ENCODE measurements at places on chromosomes 5 and 9. TPM values are rescaled to one million over a fixed set of nuclear protein-coding genes. Genes with fewer than 3 reads are reported as not detected.

- no peak for DNase-seq
- H3K4me3 ChIP-seq, result no peak overlapping the region
- H3K27me3 ChIP-seq, result no peaks in the 10 kb centered on the region
These were observed 11.4 kb upstream of the SLC45A2 start for GRCh38 chr5:33995865-33996264.

DNA sequence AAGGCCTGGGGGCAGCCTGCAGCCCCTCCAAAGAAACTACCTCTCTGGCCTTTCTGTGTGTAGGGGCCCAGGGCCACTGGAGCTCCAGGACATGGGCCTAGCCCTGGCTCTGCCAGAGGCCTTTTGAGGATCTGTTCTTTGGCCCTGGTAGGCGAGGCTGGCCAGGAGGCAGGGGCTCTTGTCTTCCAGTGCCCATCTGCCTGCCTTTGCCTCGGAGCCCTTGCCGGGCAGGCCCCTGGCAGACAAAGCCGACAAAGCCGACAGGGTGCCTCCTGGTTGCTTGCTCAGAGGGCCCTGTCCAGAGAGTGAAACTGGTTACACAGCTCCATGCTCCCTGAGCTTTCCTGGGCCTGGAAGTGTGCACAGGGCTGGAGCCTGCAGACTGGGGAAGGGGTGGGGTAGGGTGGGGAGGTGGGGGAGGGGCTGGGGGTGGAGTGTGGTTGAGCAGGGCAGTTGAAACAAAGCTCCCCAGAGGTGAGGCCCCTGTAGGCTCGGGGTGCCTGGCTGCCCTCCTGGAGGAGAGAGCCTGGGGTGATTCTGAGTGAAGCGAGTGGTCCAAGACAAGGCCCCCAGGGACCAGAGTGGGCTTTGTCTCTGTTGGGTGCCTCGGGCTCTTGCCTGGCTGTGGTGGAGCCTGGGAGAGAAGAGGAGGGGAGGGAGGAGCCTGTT is 29.3 kb downstream of the PTPA start:
- peaks cover 67% of the 10 kb centered on the region for H3K4me1 ChIP-seq
- DNase-seq, result peak; percentile 37
- H3K27ac ChIP-seq, result peak overlapping the region; percentile 100
- H3K27me3 ChIP-seq, result no peaks in the 10 kb centered on the region
- H3K36me3 ChIP-seq, result no peaks in the 10 kb centered on the region
- peak overlapping the region; percentile 34 for H3K4me3 ChIP-seq

DNA sequence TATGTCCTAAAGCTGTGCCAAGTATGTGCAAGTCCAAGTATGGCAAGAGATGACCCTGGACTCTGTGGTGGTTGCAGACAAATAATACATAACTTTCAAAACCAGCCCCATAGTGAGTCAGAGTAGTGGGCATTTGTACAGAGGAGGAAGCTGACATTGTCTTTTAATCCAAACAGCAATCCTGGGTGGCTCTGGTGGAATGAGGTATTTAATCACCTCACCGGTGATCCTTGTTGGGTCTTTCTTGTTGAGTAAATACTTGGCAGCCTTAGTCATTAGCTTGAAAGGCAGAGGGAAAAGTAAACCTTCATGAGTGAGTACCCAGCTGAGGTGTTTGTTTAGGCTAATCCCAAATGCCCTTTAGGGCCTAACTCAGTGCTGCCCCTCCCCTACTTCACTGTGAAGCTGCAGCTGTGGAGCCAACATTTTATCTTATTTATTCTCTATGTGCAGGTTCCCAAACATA is 148.7 kb upstream of the SLC12A2 start:
- no peak overlapping the region for H3K4me3 ChIP-seq
- peaks cover 10% of the 10 kb centered on the region for H3K4me1 ChIP-seq
- H3K36me3 ChIP-seq, result no peaks in the 10 kb centered on the region
- no peak overlapping the region for H3K27ac ChIP-seq
- peak; percentile 77 for DNase-seq
- H3K27me3 ChIP-seq, result no peaks in the 10 kb centered on the region

DNA sequence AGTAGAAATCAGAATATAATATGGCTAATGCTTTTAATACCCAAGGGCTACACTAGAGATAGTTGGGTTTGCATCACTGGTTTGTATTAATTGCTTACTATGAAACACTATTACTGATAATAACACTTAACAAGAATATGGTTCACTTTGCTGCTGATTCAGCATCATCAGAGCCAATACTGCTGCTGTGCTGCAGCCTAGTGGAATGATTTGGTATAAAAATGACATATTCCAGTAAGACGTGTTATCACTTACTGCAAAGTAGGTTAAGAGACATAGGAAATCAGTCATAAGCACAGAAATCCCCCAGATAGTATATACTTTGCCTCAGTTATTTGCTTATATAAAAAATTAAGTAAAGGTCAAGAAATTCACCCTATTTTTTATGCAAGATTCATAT is 2.8 kb downstream of the CDH10 start:
- peak; percentile 30 for DNase-seq
- no peak overlapping the region for H3K4me3 ChIP-seq
- H3K27me3 ChIP-seq, result no peaks in the 10 kb centered on the region
- H3K27ac ChIP-seq, result no peak overlapping the region
- no peaks in the 10 kb centered on the region for H3K36me3 ChIP-seq

- no peaks in the 10 kb centered on the region for H3K27me3 ChIP-seq
- no peaks in the 10 kb centered on the region for H3K4me1 ChIP-seq
- H3K4me3 ChIP-seq, result no peak overlapping the region
- DNase-seq, result no peak
These were observed 2217.4 kb upstream of the WWC1 start for GRCh38 chr5:166073901-166074581.

- H3K27ac ChIP-seq, result no peak overlapping the region
- peaks cover 3% of the 10 kb centered on the region for H3K27me3 ChIP-seq
- peaks cover 16% of the 10 kb centered on the region for H3K4me1 ChIP-seq
- no peak for DNase-seq
- H3K4me3 ChIP-seq, result no peak overlapping the region
These were observed 24.0 kb downstream of the TRIP13 start for GRCh38 chr5:916441-917293.

DNA sequence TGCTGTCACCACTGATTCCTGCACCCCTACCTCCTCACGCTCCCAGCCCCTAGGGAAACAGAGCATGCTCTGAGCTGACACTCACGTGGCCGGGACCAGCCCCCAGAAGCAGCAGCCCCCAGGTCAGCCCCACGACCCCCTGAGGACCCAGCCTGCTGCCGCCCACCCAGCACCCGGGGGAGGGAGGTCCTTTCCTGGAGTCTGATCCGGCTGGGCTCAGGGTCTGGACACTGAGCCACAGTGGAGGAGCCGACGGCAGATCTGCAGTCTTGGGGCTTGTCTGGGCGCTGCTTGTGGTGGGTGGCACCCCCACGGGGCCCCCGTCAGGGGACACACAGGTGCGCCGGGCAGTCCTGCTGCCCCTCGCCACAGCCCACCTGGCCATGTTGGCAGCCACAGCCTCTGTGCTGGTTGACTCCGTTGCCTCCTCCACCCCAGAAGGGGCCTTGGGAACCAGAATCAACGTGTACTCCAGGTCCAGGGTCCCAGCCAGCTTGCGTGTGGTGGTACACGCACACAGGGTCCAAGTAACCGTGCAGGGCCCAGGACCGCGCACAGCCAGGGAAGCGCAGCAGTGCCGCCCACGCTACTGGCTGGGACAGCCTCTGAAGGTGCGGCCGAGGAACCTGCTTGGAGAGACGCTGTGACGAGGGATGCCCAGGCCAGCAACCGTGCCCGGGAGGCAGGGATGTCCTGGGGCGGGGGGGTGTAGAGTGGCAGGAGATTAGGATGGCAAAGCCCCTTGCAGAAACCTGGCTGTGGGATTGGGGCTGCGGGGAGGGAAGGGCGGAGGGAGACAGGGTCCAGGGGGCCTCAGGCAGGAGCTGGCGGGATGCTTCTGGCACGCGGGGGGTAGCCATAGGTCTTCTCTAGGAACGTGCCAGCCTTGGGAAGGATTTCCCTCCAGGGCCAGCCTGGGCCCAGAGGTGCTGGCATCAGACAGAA is 3.5 kb downstream of the DNLZ start:
- DNase-seq, result no peak
- no peak overlapping the region for H3K27ac ChIP-seq
- H3K4me1 ChIP-seq, result peaks cover 30% of the 10 kb centered on the region
- H3K4me3 ChIP-seq, result no peak overlapping the region
- no peaks in the 10 kb centered on the region for H3K36me3 ChIP-seq
- no peaks in the 10 kb centered on the region for H3K27me3 ChIP-seq

- H3K27ac ChIP-seq, result peak overlapping the region; percentile 71
- no peaks in the 10 kb centered on the region for H3K36me3 ChIP-seq
- peaks cover 7% of the 10 kb centered on the region for H3K4me1 ChIP-seq
- H3K27me3 ChIP-seq, result no peaks in the 10 kb centered on the region
These were observed 18.3 kb downstream of the ASPN start for GRCh38 chr9:92463984-92464383.

DNA sequence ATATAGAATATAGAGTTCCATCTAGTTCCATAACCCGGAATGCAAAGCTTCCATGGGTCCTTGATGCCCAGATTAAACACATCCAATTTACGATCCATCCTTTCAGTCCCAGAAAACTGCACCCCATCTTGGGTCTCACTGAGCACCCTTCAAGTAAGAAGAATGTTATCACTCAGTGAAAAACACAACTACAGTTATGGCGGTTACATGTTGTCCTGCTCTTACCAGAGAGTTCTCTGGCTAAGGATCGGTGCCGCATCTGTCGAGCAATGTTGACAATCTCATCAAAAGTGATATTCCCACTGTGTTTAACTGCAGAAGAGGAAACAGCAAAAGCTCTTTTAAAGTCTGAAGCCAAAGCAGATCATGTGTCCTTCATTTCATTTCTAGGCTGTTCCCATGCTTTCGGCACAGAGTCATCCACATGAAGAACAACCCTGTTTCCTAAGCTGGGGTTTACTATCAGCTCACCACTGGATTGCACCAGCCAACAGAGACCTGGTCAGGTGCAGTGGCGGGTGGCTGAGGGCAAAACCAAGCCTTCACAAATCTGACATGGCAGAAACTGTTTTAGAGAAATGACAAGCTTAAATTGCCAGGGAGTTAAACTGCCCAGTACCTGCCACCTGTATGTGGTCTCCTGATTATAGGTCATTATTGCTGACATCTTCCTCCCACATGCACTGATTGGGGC is 2.9 kb downstream of the RPL12 start:
- peaks cover 27% of the 10 kb centered on the region for H3K4me1 ChIP-seq
- H3K27me3 ChIP-seq, result no peaks in the 10 kb centered on the region
- peak overlapping the region; percentile 16 for H3K27ac ChIP-seq
- DNase-seq, result no peak
- H3K4me3 ChIP-seq, result peak overlapping the region; percentile 78

- no peaks in the 10 kb centered on the region for H3K27me3 ChIP-seq
- H3K4me1 ChIP-seq, result peaks cover 36% of the 10 kb centered on the region
- H3K36me3 ChIP-seq, result no peaks in the 10 kb centered on the region
- DNase-seq, result peak; percentile 59
- peak overlapping the region; percentile 92 for H3K27ac ChIP-seq
These were observed 2.9 kb downstream of the EDIL3 start for GRCh38 chr5:84381502-84382362.

GRCh38 chr9:9949978-9950377 is 662.8 kb downstream of the PTPRD start:
- no peaks in the 10 kb centered on the region for H3K4me1 ChIP-seq
- no peaks in the 10 kb centered on the region for H3K36me3 ChIP-seq
- H3K27me3 ChIP-seq, result no peaks in the 10 kb centered on the region
- peak overlapping the region; percentile 61 for H3K27ac ChIP-seq
- no peak overlapping the region for H3K4me3 ChIP-seq

- H3K27me3 ChIP-seq, result peaks cover 3% of the 10 kb centered on the region
- no peak overlapping the region for H3K27ac ChIP-seq
- DNase-seq, result no peak
- H3K36me3 ChIP-seq, result no peaks in the 10 kb centered on the region
- no peaks in the 10 kb centered on the region for H3K4me1 ChIP-seq
These were observed 92.9 kb downstream of the ANKRD18A start for GRCh38 chr9:38527503-38527902.

- H3K27ac ChIP-seq, result no peak overlapping the region
- H3K36me3 ChIP-seq, result no peaks in the 10 kb centered on the region
- peak; percentile 70 for DNase-seq
- no peaks in the 10 kb centered on the region for H3K27me3 ChIP-seq
- no peak overlapping the region for H3K4me3 ChIP-seq
These were observed 273.7 kb upstream of the PIK3R1 start for GRCh38 chr5:67941614-67942401.

DNA sequence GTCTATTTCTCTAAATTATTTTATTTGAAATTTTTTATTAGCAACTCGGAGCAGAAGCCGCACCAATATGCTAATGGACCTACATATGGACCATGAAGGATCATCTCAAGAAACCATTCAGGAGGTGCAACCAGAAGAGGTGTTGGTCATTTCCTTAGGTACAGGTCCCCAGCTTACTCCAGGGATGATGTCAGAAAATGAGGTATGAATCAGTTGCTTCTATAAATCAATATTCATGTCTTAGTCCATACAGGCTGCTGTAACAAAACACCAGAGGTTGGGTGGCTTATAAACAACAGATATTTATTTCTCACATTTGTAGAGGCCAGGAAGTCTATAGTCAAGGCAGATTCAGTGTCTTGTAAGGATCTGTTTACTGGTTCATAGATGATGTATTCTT is 50.8 kb downstream of the GAPVD1 start:
- H3K4me1 ChIP-seq, result no peaks in the 10 kb centered on the region
- peaks cover 15% of the 10 kb centered on the region for H3K36me3 ChIP-seq
- H3K27ac ChIP-seq, result no peak overlapping the region
- DNase-seq, result no peak
- no peak overlapping the region for H3K4me3 ChIP-seq

DNA sequence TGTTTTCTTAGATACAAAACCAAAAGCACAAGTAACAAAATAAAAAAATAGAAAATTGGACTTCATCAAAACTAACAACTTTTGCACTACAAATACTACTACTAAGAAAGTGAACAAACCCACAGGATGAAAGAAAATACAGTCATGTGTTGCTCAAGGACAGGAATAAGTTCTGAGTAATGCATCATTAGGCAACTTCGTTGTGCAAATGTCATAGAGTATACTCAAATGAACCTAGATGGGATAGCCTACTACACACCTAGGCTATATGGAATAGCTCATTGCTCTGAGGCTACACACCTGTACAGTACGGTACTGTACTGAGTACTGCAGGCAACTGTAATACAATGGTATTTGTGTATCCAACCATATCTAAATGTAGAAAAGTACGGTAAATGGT is 88.3 kb downstream of the RAPGEF1 start:
- H3K4me3 ChIP-seq, result no peak overlapping the region
- H3K36me3 ChIP-seq, result no peaks in the 10 kb centered on the region
- no peaks in the 10 kb centered on the region for H3K4me1 ChIP-seq
- H3K27ac ChIP-seq, result no peak overlapping the region
- no peaks in the 10 kb centered on the region for H3K27me3 ChIP-seq

GRCh38 chr5:87081016-87081415 is 186.7 kb upstream of the RASA1 start:
- DNase-seq, result no peak
- no peaks in the 10 kb centered on the region for H3K36me3 ChIP-seq
- H3K27me3 ChIP-seq, result no peaks in the 10 kb centered on the region
- H3K4me3 ChIP-seq, result no peak overlapping the region
- no peaks in the 10 kb centered on the region for H3K4me1 ChIP-seq
- no peak overlapping the region for H3K27ac ChIP-seq

Gene ARSI
- total RNA-seq, result 23.0 TPM

Gene CDKN2B-AS1
- total RNA-seq, result 2.3 TPM
